ENCODE measurements at places on chromosomes 5 and 9.
A peak's percentile ranks its signal among the peaks of the same experiment; 100 is the strongest.

DNA sequence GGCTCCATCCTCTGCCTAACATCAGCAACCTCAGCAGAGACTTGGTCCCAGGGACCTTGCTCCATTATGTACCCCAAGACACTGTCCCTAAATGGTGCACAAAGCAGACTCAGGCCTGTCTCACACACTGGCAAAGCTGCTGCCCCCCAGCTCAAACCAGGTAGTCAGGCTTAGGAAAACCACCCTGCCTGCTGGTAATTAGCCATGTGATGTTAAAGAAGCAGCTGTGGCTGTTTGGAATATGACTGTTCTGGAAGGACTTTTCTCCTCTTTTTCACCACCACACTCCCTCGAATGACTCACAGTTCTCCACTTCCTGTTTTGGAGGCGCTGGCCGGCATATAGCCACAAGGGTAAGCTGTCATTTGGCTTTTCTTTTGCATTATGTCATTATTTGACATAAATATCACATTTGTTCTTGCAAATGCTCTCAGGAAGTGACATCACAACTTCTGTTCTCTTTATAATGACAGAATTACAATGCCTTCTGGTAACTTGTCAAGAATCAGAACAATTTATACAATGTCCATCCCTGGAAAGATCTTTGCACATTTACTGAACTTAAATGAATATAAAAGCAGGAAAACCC lies 113.9 kb downstream of the SUSD1 start:
- no peak for DNase-seq

GRCh38 chr9:133711428-133712220 lies 26.5 kb downstream of the SARDH start:
- no peak for DNase-seq

- DNase-seq, result peak; percentile 7
These were observed 7.1 kb downstream of the UBAP1 start for GRCh38 chr9:34185778-34186551.

GRCh38 chr5:116739571-116739970 lies 164.9 kb upstream of the SEMA6A start:
- no peak for DNase-seq

GRCh38 chr9:100445161-100445902 lies 18.4 kb downstream of the MSANTD3 start:
- DNase-seq, result no peak

- no peak for DNase-seq
These were observed 135.5 kb upstream of the PRLR start for GRCh38 chr5:35365758-35366157.

GRCh38 chr9:135815830-135816650 lies 91.3 kb downstream of the CAMSAP1 start:
- no peak for DNase-seq

GRCh38 chr5:18119156-18119785 lies 485.0 kb downstream of the TAF11L14 start:
- DNase-seq, result no peak

GRCh38 chr5:68962757-68963484 lies 130.9 kb upstream of the SLC30A5 start:
- no peak for DNase-seq

- no peak for DNase-seq
These were observed 24.1 kb upstream of the RNF20 start for GRCh38 chr9:101509572-101509971.

GRCh38 chr5:82551840-82552385 lies 273.8 kb upstream of the RPS23 start:
- no peak for DNase-seq

DNA sequence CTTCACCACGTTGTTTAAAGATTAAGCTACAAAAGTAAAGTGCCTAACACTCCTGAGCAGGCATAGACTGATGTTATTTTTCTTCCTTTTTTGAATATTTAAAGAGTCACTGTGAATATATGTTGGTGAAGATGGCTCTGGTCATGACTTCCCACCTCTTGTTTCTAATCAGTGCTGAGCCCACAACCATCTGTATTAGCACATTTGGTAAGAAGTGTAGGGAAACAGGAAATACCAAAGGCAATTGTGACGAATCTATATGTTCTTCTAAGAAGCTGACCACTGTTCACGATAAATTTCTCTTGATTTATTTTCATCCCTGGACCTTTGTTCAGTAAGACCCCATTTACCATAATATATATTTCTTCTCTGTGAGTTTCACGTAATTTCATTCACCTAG lies 108.3 kb upstream of the PCA3 start:
- DNase-seq, result no peak

GRCh38 chr9:116632990-116633838 lies 53.9 kb upstream of the TRIM32 start:
- no peak for DNase-seq

DNA sequence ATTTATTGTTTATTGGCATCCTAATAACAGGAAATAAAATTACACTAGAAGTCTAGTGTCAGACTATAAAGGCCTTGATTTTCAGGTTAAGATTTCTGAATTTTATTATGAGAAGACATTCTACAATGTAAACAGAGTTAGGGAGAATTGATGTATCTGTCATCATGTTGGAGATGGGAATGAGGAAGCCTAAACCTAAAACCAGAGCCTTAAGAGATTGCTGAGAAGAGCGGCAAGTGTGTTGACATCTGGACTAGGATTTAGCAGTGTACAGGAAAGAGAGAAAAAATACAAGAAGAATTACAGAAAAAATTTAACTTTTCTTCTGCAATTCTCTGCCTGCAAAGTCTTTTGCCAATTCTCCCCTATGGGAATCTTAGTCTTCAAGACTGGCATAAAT lies 525.5 kb downstream of the NR2F1-AS1 start:
- DNase-seq, result no peak

DNA sequence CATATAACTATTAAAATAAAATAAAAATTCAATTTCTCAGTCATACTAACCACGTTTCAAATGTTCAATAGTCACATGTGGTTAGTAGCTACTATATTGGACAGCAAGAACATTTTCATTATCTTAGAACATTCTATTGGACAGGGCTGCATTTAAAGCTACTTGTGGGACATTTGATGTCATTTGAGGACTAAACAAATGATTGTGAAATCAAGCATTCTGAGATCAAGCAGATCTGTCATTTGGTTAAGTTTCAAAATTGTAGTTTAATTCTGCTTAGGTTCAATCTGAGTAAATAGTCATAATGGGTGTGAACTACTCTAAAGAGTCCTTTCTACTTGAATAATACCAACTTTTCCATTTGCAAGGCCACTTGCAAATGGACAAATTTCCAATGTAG lies 226.9 kb upstream of the C9orf72 start:
- no peak for DNase-seq

DNA sequence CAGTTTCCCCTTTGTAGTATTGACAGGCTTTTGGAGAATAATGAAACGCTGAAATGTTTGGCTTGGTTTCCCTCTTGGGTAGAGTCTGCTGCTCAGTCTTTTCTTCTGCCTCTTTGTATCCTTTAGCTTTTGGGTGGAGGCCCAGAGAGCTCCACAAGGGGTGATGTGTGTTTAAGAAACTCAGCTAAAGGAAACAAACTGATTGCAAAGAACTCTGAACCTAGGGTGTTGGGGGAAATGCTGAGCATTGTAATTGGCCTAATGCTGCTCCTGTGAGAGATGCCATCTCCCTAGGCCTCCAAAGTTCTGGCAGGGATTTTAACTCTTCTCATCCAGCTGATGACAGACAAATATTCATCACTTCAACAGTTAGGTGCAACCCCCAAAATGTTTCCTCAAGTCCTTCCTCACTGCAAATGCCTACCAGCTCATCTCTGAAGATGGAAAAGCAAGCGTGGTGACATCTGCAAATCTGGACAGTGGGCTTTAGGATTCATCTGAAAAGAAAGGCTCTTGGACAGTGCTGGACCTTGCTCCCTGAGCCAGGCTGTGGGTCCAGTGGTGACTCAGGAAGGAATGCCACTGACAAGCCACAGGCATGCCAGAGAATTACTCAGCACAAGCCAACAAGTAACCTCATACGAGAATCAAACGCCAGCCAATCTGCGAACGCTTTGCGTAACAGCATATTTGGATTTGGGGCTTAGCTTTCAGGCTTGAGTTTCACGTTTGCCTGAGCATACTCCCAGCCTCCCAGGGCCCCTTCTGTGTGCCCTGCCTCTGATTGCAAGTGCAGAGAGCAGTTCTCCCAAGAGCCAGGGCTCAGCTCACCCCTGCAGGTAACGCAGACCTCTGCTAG lies 30.5 kb upstream of the ZSWIM6 start:
- DNase-seq, result no peak

DNA sequence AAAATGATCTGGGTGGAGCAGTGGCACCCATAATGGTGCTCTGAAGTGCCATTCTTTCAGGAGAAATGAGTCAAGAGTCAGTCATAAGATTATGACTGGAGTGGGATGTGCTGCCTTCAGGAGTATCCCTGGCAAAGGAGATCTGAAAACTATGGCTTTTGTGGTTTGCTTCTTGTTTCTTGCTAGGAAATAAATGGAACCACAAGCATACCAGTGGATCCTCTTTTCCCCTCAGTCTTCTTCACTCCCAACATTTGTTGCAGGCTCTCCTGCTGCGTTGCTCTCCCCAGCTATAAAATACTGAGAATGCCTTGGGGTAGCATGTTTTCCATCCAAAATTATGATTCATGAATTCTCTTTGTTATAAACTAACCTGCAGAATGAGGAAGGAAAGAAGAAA lies 199.1 kb downstream of the NNT start:
- no peak for DNase-seq

GRCh38 chr5:4883360-4883759 lies 256.8 kb upstream of the ADAMTS16 start:
- DNase-seq, result no peak

- no peak for DNase-seq
These were observed 296.6 kb upstream of the PCSK5 start for GRCh38 chr9:75593920-75594319.

DNA sequence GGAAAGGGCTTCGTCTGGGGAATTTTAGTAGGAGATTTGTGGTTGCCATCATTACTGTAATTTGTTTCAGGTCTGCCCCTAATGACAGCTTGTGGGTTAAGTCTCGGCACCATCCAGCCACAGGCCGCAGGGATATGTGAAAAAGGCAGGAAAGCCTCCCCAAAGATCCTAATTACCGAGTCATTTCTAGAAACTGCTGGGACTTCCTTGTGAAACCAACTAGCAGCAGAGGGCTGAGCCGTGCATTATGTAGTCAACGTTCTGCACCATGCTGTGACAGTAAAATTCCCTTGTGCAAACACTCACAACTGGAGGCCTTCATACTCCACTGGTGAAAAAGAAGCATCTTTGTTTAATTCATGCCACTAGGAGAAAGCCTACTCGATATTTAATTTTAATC lies 230.3 kb downstream of the MPDZ start:
- no peak for DNase-seq

- no peak for DNase-seq
These were observed 159.7 kb upstream of the SEMA6A start for GRCh38 chr5:116733991-116734975.

DNA sequence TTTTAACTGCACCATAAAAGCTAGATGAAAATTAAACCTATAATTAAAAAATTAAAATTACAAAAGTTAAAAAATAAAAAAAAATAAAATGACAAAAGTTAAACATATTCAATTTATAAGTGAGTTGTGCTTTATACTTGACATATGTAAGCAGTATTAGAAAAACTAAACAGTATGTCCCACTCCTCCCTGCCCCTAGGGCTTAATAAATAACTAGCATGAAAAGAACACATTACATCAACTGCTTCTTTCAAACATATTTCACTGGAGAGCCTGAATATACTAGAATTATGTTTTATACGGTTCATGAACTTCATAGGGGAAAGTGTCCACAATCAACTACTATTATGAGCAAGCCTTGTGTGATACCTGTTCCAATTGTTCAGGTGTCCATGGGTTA lies 47.6 kb downstream of the ECPAS start:
- DNase-seq, result no peak

DNA sequence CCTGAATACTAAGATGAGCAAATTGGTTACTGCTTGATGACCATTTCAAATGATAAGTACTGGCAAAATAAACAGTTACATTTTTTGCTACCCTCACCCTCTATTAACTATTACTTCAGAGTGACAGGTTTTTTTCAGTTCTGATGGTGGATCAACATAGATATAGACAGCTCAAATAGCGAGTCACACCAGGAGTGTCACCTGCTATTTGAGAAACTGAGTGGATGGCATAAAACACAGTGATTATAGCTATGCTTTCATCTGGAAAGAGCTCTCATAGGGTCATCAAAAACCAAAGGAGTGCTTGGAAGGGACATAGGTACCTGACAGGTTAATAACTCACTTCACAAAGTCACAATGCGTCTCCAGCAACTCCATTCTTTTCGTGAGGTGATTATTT lies 244.5 kb upstream of the C9orf72 start:
- DNase-seq, result no peak

- DNase-seq, result no peak
These were observed 31.9 kb upstream of the CEP120 start for GRCh38 chr5:123455095-123455494.

DNA sequence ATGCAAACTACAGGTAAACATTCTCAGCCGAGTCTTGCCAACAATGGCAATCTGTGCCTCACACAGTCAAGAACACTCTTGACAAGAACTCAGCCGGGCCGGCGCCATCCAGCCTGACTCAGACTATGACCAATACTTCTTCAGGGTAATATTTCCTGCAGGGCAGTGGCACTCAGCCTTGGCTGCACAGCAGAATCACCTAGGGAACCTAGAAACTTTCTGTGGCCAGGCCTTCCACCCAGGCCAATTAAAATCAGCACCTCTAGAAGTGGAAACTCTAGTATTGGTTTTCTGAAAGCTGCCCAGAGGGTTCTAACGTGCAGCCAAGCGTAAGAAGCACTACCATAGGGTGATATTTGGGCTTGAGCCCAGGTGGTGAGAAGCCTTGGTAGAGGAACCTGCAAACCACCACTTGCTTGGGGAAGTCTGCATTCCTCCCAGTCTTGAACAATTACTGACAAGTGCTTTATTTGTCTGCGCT lies 120.6 kb downstream of the TTLL11 start:
- no peak for DNase-seq

DNA sequence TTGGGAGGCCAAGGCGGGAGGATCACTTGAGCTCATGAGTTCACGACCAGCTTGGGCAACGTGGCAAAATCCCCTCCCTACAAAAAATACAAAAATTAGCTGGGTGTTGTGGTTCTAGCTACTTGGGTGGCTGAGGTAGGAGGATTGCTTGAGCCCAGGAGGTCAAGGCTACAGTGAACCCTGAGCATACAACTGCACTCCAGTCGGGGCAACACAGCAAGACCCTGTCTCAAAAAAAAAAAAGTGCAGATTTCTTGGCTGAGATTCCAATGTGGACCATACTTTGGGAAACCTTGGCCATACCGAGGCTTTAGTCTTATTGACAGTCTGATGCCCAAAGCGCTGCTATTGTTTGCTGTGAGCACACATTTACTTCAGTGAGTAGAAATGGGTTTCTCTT lies 113.6 kb upstream of the CLINT1 start:
- DNase-seq, result no peak

GRCh38 chr5:67809589-67809988 lies 406.0 kb upstream of the PIK3R1 start:
- DNase-seq, result no peak

GRCh38 chr5:136016945-136017530 lies 11.8 kb upstream of the TGFBI start:
- DNase-seq, result peak; percentile 32

- DNase-seq, result no peak
These were observed 767.7 kb downstream of the DTWD2 start for GRCh38 chr5:118220556-118221195.
